ENCODE measurements at places on chromosomes 4 and X.

GRCh38 chr4:2142630-2143427 lies 83.7 kb downstream of the NAT8L start:
- peak; percentile 41 for DNase-seq

DNA sequence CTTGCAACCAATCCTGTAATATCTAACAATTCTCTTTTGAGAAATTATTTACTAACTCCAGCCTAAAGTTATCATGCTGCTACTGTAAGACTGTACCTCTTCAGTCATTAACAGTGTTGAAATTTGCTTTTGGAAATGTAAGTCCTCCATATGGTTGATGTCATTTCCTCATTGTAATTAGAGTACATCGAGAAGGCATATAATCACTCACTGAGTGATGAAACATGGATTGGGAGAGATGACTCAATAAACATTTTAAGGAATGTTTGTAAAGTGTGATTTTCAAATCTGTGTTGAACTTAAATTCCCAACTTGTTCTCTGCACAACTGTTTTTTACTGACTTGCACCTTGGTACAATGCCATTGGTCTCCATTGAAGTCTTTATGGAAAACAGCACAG lies 61.2 kb downstream of the HMGB2 start:
- peak; percentile 62 for DNase-seq

DNA sequence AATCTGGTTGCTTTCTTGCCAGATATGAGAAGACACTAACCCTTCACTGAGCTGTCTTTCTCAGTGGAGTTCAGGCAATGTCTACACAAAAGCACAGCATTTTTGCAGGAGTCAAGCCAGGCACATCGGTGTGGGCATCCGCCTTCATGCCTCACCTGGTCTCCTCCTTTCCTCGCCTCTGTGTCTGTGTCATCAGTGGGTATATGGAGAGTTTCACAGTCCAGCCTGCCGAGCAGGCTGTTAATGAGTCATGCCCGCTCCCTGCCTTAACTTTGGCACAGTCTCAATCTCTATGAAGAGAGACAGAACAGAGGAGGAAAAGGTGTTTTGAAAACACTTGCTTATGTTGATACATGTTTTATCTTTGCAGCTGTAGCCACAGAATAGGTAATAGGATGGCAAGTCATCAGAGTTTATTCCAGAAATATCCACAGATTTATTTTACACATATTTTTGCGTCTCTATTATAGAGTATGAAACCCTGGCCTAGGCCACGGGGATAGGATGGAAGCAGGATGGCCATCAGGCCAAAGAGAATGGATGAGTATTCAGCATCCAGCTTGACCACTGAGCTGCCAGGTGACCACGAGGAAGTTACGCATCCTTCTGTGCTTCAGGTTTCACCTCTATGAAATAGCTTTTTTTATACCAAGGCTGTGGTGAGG lies 32.8 kb upstream of the MAML3 start:
- peak; percentile 70 for DNase-seq

DNA sequence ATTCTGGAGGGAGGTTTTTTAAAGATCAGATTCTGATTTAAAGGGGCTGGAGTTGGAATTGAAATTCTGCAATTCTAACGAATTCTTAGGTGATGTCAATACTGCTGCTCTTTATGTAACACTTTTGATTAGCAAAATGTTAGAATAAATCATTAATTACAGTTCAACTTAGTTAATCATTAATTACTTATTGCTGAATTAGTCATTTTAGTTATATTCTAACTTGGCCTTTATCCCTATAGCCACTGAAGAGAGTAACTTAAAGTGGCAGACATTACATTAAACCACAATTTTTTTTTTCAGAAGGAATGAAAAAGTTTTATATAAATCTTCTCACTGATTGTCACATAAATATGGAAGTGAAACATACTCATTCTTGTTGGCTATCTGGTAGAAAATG lies 206.6 kb upstream of the ITM2A start:
- no peak for DNase-seq

DNA sequence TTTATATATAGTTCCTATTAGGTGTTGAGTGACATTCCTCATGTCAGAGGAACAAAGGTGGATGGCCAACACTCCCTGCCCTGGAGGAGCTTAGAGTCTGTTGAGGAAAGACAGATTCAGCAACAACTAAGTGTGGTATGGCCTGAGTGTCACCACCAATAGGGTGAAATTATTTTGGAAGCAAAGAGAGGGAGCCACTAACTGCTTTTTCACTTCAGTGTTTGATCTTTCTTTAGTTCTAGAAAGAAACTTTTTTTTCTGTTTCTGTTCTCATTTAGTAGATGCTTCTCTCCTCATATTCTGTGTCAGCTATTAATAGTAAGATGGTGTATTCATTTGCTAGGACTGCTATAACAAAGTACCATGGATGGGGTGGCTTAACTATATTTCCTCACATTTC lies 81.5 kb downstream of the ARX start:
- no peak for DNase-seq

DNA sequence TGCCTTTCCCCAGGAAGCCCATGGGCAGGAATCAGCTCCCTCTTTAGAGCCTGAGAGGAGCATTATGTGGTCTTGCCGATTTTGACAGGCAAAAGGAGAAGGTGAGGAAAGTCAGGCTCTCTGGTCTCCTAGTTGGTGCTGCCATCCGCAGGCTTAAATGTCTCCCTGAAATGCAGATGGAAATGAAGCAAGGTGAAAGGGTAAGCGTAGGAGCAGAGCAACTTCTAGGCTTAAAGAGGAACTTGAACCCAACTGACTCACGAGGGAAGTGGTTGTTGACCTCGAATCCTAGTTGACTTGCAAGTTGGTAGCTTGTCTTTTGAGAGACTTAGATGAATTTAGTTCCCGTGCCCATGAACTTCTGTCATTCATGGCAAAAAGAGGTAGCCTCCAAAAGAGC lies 205.9 kb downstream of the PTTG2 start:
- no peak for DNase-seq
